ENCODE measurements at places on chromosomes 3 and 15.
A peak's percentile ranks its signal among the peaks of the same experiment; 100 is the strongest.

GRCh38 chr15:64110950-64111678 is 15.3 kb downstream of the SNX1 start:
- DNase-seq, result no peak

GRCh38 chr3:149004622-149005021 is 13.3 kb downstream of the GYG1 start:
- DNase-seq, result no peak

GRCh38 chr3:199835-200234 is 3.3 kb downstream of the CHL1 start:
- DNase-seq, result no peak

GRCh38 chr15:100862162-100862561 is 17.5 kb upstream of the ALDH1A3 start:
- DNase-seq, result no peak

DNA sequence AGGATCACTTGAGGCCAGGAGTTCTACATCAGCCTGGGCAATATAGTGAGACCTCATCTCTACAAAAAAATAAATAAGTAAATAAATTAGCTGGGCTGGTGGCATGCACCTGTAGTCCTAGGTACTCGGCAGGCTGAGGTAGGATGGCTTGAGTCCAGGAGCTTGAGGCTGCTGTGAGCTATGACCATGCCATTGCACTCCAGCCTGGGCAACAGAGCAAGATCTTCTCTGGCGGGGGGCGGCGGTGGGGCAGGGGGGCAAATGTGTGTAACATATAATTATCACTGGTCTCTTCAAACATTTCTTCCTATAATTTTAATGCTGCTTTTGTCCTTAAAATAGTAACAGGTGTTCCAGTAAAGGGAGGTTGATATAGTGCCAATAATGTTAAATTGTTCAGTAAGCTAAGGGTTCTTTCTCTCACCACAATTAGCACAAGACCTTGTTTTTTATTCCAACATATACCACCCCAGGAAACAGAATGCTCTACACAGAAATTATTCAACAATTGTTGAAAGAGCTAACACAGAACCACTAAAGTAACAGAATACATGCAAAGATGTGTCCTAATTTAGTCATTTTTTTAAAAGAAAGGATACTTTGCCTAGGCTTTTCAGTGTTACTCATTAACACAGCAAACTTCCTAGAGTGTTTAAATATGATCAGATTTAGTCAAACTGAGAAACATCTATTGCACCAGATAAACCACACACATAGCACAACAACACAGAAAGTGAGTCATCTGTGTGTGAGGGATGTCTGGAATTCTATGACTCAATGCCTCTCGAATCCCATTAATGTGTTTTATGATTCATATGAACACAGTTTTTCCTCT is 29.1 kb downstream of the ANKRD28 start:
- no peak for DNase-seq

- no peak for DNase-seq
Measured at GRCh38 chr3:149933858-149934257, 36.8 kb downstream of the PFN2 start.

DNA sequence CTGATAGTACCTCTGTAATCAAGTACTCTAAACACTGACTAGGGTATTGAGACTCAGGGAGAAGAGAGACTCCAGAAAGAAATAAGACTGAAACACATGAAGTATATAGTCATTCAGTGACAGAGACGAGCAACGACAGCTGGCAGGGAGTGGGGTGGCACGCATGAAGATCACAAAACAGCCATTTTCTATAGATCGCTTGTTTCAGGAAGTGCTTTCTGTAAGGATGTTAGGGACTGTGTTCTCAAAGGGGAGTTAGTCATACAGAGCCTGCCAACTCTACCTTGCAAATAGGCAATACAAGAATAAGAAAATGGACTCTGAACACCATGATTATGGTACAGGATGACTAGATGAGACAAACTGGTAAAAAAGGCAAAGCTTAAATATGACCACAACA is 139.5 kb downstream of the TBL1XR1 start:
- no peak for DNase-seq

DNA sequence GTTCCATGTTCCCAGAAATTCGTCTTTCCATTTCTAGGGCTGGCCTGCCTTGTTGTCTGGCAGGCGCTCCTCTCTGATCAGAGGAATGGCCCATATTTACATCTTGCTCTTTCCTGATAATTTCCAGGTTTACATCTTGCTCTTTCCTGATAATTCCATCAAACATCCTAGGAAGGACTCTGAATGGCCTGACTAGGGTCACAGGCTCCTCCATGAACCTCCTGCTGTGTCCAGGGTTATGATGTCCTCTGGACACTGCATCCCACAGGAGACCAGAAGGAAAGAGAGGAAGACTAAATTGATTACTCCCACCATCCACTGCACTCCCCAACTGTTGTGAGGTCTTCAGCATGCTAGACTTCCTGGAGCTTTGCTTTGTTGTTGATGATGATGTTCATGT is 75.4 kb downstream of the CLSTN2 start:
- DNase-seq, result no peak

DNA sequence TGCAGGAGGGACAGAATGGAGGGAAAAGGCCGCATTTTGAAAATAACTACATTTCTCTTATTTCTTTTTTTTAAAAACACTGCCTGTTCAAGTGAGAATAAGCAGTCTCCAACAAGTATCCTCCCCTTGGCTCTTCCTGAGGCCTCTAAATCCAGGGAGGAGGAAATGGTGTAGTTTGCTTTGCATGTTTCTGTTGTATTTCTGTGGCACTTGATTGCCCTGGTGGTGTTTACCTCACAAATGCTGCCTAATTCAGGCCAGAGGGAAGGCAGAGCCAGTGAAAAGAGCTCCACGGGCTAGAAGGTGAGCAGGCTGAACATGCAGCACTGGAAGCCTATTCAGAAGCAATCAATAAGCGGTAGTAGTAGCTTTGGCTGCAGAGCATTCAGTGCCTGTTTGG is 149.3 kb upstream of the ATP11B start:
- DNase-seq, result no peak

DNA sequence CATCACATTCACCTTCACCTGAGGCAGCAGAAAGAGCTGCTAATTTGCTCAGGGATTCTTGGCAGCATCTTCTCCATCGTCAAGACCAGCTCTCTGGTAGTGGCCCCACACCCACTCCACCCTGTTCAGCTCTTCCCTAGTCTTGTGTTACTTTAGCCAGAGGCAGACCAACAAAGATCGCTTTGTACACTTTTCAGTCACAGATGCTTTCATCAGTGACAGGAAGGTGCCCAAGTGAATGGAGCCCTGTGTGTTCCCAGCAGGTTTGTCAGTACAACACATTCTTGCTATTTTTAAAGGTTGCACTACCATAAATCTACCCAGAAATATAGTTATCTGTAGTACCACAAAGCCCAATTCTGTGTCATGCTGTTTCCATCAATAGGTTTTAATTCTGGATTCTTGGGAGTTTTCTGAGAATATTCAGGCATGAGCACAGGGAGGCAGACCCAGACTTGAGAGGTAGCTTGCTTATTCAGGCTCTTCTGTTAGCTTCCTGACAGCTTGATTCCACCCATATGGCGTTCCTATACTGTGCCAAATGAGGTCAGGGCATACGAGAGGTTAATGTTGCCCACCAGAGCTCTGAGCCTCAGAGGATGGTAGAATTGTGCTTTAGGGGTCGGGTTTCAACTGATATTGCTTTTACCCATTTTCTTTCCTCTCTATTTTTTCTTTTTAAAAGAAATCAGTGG is 109.8 kb upstream of the MANF start:
- no peak for DNase-seq

- no peak for DNase-seq
Measured at GRCh38 chr3:50251220-50251619, 15.2 kb downstream of the GNAI2 start.

GRCh38 chr3:126422571-126423091 is 27.9 kb downstream of the CFAP100 start:
- no peak for DNase-seq

- DNase-seq, result no peak
Measured at GRCh38 chr3:50261505-50261904, 7.4 kb upstream of the SEMA3B start.

- DNase-seq, result no peak
Measured at GRCh38 chr15:23395030-23395692, 40.6 kb downstream of the GOLGA8S start.

GRCh38 chr15:47473106-47473725 is 244.1 kb upstream of the SEMA6D start:
- DNase-seq, result no peak

DNA sequence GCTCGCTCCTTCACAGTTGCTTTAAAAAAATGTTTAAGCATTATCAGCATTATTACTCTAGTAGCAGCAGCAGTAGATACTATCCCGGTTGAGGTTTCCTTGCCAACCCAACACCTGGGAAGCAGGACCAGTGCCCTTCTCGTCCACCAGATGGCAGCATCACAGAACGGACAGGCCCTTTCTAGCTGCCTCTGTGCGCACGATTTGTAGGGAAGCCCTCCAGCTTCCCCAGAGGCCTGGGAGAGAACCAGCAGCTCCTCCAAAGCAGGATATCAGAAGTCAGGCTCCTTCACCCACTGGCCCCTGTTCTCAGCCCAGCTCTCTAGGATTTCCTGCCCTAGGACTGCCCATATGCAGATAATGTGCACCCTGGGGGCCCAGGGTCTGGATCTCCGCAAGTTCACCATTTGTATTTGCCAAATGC is 16.8 kb upstream of the ESYT3 start:
- DNase-seq, result peak; percentile 38

DNA sequence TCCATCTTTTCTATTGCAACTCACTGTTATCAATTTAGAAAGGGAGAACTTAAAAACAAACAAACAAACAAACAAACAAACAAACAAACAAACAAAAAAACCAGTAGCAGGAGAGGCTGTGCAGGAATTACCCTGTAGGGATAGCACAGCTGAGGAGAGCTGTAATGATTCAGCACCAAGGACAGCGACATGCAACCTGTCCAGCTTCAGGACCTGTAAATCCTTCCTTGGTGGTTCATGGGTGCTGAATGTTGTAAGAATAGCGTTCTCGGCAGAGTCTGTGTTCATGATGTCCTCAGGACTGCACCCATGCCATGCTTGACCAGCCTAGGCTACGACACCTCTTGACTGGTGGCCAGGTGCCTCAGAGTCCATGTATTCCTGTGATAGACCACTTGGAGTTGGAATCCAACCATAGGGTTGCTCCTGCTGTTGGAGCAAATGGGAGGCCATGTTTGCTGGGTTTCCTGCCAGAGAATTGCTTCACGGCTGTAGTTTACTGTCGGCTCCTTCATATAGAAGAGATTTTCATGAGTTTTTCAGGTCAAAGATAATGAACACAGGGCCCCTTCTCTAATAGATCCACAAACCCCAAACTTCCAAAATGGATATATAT is 65.9 kb downstream of the CACNA2D3 start:
- DNase-seq, result peak; percentile 2

DNA sequence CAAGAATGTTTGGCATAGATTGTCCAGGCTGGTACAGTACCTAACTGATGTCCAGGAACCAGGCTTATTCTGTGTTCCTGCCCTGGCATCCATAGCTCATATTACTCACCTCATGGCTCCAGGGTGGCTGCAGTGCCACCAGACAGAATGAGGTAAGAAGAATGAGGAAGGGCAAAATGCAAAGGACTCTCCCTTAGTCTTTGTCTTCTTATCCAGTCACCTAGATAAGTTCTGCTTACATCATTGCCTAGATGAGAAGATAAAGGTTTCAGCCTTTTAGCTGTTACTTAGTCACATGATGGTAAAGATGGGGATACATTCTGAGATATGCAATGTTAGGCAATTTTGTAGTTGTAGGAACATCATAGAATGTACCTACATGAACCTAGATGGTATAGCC is 45.8 kb downstream of the CHP1 start:
- no peak for DNase-seq

GRCh38 chr3:46477756-46478155 is 13.1 kb upstream of the LTF start:
- no peak for DNase-seq

DNA sequence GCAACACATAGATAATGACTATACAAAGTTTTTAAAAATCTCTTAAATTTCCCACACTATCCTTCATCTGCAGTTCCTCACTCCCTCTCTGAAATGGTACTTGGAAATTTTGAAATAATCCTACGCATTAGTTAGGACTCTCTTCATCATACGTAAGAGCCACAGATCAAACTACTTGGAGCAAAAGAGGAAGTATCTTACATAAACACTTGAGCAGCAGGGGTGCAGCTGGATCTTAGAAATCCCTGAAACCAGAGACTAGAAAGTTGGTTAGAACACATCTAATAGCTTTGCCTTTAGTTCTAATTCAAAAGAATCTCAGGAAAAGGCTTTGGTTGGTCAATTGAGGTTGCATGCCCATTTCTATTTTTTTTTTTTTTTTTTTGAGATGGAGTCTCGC is 38.8 kb upstream of the ZNF445 start:
- no peak for DNase-seq

DNA sequence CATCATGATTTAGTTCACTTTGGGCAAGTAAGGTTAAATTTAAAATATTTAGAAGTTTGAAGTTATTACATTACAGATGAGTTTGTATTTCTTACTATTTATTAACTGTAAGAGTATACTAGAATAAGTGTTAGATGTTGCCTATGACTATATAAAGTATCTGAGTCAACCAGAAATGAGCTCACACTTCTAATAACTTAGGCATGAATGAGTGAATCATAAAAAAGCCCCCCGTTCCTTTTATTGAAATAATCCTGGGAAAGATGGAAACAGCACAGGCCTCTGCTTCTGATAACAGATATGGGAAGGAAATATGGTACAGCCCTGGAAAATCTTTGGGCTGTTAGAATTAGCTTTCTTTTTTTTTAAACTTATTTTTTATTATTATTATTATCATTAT is 66.6 kb upstream of the TGFBR2 start:
- DNase-seq, result no peak

DNA sequence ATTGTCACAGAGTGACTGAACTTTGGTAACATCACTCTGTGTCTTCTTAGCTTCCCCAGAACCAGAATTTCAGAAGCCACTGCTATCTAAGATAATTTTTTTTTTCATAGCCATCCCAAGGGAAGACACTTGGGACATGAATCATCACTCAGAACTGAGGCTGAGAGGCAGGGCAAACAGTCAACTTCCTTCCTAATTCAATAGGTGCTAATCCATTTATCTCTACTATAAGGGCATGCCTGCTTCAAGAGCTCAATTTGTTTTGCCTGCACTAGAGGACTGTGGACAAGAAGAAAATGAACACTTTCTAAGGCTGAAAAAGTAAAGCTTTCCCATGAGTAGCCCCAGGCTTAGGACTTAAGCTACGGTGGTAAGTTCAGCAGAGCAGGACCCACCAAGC is 56.7 kb upstream of the MYRIP start:
- DNase-seq, result no peak

DNA sequence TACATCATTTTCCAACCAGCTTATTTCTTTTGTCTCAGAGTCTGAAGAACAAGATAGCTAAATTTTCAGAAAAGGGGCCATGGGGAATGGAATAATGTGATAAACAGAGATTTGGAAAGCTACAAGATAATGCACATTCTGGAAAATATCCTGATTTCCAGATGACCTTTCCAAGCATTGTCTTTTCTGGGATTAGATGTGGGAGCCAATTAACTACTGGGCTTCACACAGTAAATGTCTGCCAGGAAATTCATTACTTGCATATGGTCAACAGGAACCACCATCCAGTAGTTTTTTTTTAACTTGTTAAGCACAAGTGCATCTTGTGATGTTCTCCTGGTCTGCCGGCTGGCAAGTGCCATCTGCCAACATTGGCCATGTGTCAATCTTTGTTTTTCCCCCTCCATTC is 131.1 kb upstream of the BFSP2 start:
- DNase-seq, result no peak

Data from NK-92 treated with Interleukin-12 subunit alpha and Interleukin-12 subunit beta, amount 100 ng/mL, for 24 hours (cell line).